Esophagus muscularis mucosa (tissue), 4 donors: ENCODE measurements at places on chromosomes 6 and 20. TPM values are rescaled to one million over a fixed set of nuclear protein-coding genes. Genes with fewer than 3 reads are reported as not detected.

The OPN5 gene
- total RNA-seq = not detected

GRCh38 chr6:7045331-7045730 lies 62.4 kb upstream of the RREB1 start:
- no peaks in the 10 kb centered on the region for H3K36me3 ChIP-seq
- H3K4me1 ChIP-seq = no peaks in the 10 kb centered on the region

DNA sequence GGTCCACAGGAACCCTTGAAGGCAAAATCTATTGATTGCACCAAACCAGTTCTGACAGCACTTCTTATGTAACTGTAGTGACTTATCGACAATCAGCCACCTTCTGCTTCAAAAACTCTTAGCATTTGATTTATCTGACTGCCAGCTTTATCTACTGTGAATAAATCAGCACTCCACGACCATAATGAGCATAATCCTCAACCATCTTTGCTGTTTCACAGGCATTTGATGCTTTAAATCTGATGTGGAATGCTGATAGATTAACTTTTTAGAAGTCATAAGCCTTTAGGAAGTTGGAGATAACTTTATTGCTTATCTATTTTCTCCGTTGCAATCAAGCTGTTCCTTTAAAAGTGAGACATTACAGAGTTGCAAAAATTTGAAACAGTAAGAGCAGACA lies 101.5 kb upstream of the PTCHD4 start:
- H3K27ac ChIP-seq = no peak overlapping the region
- no peak for DNase-seq
- H3K36me3 ChIP-seq = no peaks in the 10 kb centered on the region
- H3K4me3 ChIP-seq = no peak overlapping the region
- H3K27me3 ChIP-seq = no peaks in the 10 kb centered on the region

DNA sequence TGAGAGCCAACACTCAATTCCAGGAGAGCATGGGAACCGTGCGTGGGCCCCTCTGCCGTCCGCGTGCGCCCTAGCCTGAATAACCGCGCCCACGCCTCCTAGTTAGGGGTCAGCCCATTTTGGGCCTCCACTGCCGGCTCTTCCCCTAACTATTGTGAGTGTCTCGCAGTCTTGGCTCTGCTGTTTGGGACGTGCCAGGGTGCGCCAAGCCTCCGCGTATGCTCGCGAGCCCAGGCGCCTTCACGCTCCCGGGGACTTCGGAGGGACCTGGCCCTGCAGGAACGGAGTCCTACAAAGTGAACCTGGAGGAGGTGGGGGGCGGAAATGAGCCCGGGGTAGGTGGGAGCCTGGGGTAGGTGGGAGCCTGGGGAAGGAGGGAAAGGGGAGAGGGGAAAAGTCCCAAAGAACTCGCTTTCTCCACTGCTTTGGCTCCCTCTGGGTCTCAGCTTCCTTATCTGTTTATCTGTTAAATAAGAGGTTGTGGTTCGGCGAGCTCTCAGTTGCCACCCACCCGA lies 873 bp upstream of the GCM2 start:
- peaks cover 39% of the 10 kb centered on the region for H3K4me1 ChIP-seq
- peaks cover 59% of the 10 kb centered on the region for H3K27me3 ChIP-seq
- H3K4me3 ChIP-seq = no peak overlapping the region
- no peaks in the 10 kb centered on the region for H3K36me3 ChIP-seq
